ENCODE measurements at places on chromosomes 3 and 15.

GRCh38 chr15:57540736-57541135 lies 51.0 kb upstream of the MYZAP start:
- DNase-seq = no peak

- DNase-seq = no peak
Observed at GRCh38 chr3:126664591-126665214, 9.8 kb upstream of the TXNRD3 start.

GRCh38 chr3:150867434-150867833 lies 37.8 kb downstream of the MINDY4B start:
- no peak for DNase-seq

DNA sequence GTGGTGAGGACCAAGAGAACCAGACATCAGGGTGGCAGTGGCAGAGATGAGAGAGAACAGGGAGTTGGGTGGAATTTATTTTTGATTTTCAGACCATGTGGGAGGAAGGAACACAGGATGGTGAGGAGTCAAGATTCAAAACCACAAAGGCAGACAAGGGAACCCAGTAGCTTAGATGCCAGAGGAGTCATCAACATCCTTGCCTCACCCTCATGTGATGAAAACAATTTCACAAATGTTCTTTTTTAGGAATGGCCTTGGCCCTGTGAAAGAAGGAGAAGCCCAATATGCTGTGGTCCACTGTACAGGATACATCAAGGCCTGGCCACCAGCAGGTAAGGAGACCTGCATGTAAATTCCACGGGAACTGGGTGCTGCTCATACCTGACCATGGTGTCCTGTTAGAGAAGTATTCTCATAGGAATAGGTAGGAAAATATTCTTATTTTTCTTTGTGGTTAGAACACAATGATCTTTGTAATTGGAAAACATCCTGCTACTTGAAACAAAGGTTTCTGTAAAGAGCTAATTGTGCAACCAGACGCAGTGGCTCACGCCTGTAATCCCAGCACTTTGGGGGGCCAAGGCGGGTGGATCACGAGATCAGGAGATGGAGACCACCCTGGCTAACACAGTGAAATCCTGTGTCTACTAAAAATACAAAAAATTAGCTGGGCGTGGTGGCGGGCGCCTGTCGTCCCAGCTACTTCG lies 110.0 kb downstream of the ARNT2 start:
- no peak for DNase-seq

- no peak for DNase-seq
Observed at GRCh38 chr3:45816544-45816943, 20.2 kb upstream of the SLC6A20 start.

DNA sequence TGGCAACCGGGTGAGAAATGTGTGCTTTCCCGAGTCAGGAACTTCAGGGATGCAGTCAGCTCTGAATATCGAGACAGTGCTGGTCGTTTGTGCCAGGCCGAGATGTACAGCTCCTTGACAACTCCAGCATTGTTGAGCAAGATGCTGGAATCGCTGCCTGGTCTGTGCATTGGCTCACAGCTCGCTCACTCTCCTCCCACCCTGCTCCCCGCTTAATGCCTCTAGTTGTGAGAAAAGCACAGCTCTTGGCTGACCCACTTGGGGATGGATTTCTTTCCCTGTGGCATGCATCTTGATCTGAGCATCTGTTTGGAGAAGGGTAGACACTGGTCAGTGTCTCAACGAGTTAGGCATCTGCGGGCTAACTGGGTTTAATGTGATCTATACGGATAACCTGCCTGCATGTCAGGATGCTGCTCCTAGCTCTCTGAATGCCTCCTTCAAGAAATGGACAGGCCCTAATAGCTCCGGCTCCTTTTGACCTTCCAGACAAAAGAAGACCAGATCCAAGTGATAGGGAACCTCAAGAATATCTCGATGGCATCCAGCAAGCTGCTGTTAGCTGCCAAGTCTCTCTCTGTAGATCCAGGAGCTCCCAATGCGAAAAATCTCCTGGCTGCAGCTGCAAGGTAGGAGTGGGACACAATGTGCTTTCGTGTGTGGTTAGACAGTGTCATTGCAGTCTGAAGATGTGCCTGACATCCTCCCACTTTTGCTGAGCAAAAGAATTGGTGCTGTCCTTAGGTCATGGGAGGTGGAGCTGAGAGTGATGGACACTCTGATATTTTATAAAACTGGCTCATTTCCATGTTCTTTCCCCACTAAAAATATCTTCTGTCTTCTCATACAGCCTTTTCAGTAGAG lies 302.2 kb upstream of the TPM1 start:
- peak; percentile 54 for DNase-seq

- peak; percentile 34 for DNase-seq
Observed at GRCh38 chr3:127002195-127003174, 19.6 kb downstream of the PLXNA1 start.

DNA sequence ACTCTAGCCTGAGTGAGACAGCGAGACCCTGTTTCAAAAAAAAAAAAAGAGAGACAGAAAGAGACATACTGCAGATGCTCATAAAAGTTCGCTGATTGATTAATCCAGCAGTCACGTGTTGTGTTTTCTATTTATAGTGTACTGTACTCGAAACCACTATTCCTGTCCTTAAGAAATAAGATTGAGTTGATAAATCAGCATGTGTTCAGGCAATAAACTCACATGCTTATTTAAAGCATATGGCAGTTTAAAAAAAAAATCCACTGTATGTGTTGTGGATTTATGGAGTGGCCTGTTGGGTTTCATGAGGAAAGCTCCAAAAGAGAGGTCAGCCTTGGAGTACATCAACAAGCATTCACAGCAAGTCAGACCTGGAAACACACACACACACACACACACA lies 17.7 kb downstream of the RPL22L1 start:
- no peak for DNase-seq

DNA sequence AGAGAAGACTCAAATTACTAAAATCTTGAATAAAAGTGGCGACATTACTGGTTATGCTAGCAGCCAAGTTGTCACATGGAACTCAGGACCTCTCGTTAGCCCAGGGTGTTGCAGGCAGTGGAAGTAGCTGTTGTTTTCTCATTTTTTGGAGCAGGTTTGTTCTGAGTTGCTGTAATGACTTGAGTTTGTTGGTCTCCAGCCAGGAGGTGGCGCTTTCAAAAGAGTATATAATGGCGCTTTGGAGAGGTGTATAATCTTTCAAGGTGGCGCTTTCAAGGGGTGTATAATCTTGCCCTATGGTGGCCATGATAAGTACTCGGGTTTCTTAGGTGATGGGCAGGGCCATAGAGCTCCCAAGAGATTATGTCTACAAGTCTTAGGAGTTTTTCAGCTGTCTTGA lies 632.7 kb downstream of the NTRK3 start:
- no peak for DNase-seq

DNA sequence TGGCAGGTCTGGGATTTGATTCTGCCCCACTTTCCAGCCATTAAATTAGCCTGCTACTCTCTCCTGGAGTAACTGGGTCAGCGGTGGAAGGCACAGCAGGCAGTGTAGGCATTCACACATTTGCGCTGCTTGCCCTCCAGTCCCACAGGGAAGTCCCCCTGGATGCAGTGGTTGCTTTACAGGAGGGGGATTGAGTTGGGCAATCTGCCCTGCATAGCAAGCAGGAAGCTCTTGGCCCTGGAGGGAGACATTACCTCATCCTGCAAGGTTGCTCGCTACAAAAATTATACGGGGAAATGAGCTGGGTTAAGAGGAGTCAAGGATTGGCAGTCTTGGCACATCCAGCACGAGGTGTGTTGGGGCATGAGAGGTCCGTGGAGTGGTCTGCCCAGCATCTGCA lies 14.8 kb downstream of the MCM2 start:
- no peak for DNase-seq

Measured in midbrain (tissue), 1 donor.